ENCODE measurements at places on chromosomes 1 and 21.

DNA sequence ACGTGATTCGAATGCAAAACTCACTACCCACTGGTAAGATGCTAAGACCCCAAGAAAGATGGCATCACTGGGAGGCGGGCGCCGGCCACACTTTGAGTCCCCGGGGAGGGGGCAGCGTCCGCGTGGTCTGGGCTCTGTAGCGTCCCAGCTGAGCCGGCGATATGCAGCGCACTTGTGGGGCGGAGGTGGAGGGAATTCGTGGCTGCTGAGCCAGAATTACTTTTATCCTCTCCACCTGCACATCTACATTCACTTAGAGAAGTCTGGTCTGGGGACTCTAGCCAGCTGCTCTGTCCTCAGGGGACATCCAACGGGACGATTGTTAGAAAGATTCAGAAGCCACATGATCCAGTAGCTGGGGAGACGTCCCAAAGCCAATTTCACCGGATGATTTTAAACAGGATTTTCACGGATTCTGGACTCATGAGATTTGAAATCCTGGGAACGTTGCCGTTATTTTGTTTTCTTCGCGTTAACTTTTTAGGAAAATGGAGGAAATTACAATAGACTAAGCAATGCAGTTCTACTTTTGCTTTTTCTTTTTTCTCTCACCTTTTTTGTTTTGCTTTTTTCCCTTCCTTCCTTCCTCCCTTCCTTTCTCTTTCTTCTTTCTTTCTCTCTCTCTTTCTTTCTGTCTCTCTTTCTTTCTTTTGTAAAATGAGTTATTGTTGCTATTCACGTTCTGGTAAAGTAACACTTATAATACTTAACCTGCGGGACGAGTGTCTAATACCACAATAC lies 1.3 kb downstream of the JAM2 start:
- DNase-seq = no peak

GRCh38 chr1:34918386-34918976 lies 11.0 kb downstream of the DLGAP3 start:
- DNase-seq = no peak

DNA sequence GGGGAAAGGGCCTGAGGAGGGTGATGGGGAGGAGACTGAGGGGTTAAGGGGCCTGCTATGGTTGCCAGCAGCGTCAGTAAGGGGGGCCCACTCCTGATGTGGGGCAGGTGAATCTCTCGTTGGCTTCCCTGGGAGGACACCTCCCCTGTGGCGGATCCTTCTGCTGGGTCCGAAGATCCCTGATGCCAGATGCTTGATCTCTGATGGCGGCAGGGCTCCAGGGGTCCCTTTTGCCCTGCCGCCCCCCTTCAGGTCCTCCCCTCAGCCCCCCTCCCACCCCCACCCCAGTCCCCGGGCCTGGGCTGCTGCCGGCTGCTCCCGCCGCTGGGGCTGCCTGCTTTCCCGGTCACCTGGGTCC lies 219 bp downstream of the CELF3 start:
- no peak for DNase-seq

GRCh38 chr1:91754348-91754747 lies 131.6 kb downstream of the TGFBR3 start:
- no peak for DNase-seq

DNA sequence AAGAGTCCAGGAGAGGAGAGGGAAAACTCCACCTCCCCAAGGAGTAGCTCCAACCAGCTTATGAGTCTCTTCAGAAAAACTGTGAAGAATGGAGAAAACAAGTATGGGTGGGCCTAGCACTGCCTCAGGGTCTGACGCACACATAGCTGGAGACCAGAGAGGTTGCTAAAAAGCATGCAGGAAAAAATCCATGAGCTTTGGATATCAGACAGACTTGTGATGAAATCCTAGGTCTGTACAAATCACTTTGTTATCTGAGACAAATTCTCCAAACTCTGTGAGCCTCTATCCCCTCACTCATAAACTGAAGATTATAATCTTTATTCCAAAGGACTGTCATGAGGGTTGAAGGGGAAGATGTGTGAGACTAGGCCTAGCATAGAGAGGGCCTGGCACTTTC lies 141.5 kb upstream of the FGGY start:
- DNase-seq = no peak

GRCh38 chr1:47872886-47873285 lies 124.3 kb downstream of the TRABD2B start:
- DNase-seq = no peak

DNA sequence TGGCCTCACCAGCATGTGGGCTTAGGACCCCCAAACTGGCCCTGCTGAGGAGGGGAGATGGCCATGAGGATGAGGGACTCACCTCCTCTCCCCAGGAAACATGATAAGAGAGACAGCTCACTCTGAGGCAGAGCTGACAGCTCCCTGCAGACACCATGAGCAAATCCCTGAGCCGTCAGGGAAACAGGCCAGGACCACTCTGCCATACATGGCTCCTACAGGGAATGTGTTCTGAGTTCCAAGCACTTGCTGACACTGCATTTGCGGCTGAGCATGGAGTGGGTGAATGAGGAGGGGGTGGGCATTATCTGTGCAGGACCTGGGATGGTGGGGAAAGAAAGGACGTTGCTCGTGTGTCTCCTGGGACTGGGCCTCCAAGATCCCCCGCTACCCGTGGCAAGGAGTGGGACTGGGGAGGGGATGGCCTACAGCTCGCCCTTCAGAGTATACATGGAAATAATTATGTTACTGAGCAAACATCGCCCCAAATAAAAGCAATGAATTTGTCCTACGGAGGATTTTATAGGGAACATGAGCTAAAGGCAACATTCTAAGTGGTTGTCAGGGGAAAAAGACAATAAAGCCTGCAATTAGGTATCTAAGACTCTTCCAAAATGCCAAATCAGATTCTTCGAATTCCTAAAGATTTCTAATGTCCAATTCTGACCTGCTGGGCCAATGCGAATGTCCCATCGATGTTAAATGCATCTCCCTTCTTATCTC lies 355.9 kb upstream of the AJAP1 start:
- DNase-seq = no peak

- no peak for DNase-seq
Measured at GRCh38 chr1:197948926-197949899, 32.0 kb downstream of the LHX9 start.

DNA sequence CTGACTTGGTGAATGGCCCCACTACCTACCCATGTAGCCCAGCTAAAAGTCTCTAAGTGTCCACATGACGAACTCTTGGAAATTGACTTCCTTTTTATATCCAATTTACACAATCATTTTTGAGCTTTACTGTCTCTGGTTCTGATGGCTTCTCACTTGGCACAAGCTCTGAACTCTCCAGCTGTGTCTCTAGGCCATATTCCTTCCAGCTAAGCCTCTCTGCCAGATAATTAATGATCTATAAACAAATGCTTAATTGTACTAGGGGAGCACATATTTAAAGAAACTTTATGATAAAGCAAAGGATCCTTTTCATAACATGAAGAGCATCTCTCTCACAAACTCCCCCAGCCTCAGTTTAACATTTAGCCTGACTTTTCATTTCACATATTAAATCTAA lies 16.3 kb upstream of the BEND5 start:
- no peak for DNase-seq

DNA sequence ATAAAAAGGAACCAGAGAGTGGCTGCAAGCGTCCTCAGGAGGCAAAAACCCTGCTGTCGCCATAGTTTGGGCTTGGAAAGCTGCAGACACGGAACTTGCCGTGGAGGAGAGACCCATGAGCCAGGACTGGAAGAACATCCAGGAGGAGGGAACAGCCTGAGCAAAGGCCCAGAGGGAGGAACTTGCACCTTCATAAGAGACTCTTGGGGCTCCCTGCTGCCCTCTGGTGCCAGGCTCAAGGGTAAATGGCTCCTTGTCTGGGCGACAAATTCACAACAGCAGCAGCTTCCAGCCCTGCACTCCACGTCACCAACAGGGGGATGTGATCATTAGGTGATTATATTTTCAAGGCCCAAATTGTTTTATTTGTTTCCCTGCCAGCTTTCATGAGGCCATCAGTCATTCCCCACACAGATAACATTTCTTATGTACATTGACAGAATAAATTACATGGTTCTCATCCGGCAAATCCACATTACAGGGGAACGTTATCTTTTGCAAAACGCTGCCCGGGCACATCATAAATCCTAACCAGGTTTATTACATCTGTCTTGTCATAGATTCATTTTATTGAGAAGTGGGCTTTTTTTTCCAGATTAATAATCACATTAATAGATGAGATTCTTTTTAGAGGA lies 143.0 kb upstream of the GRIK3 start:
- no peak for DNase-seq

DNA sequence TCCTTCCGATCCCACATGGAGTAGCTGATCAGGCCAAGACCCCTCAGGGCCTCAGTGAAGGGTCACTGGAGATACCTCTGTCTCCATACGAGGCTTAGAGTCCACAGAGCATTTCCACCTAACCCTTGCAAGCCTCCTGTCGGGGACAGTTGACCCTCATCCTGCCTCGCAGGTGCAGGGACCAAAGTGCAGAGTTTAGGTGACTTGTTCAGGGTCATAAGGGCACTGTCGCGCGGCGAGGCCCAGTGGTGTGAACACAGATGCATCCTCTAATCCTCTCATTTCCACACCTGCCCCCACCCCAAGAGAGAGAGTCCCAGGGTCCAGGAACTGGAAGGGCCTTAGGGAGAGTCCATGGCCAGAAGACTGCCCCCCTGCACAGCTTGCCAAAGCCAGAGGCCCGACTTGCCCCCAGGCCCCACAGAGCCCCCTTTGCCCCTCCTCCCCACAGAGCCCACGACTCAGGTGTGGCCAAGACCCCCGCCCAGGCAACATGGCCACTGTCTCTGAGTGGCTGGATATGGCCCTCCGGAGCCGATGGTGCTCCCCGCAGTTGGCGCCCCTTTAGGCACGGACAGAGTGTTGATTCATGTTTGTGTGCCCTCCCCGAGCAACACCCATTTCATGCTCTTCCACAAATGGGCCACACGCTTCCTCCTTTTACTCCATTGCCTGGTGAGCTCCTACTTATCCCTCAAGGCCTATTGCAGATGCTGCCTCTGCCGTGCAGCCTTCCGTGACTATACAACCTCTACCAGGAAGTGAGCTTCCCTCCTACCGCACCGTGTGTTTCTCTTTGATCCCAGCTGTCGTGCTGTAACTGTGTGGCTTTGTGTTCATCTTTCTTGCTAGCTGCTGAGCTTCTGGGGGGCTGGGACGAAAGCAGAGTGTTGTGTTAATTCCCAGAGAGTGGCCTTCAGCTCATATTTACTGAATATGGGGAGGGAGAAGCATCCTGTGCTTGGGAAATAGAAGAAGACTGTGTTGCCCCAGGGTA lies 1.7 kb downstream of the TRPM2 start:
- no peak for DNase-seq

DNA sequence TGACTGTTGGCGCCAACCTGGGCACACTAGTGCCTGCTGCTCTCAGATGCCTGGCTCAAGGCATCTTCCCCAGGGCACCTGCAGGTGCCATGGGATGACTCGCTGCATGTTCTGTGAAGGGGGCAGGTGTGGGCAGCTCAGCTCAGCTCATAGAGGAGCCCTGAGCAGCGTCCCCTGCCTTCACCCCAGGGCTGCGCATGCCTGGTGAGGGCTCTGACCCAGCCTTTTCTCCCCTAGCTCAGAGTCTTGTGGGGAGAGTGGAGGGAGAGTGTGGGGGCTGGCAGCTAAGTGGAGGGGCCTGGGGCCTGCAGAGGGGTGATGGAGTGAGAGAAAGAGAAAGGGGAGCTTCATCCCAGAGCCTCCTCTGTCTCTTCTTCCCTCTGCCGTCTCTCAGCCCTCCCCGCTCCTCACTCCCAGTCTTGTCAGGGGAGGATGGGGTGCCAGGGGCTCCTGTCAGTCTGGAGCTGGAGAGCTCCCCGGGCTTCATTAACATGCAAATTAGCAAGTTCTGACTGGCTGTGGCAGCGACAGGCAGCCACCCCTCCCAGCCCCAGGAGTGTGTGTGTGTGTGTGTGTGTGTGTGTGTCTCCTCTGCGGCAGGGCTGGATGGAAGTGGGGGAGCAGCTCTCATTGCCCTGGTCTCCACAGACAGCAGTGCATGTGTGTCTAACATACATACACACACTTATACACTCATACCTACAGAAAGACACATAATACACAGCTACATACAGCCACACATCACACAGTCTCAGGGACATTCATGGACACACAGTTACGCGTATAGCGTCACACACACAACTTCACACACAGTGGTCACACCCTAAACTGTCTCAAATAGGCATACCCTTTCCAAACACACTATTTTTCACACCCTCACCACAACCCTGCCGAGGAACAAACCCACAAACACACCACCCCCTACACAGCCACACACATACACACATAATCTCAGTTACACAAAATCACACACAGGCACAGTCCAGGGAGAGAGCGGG lies 34.0 kb downstream of the FOXO6 start:
- no peak for DNase-seq

GRCh38 chr1:205237526-205238484 lies 10.1 kb downstream of the TMCC2 start:
- no peak for DNase-seq

DNA sequence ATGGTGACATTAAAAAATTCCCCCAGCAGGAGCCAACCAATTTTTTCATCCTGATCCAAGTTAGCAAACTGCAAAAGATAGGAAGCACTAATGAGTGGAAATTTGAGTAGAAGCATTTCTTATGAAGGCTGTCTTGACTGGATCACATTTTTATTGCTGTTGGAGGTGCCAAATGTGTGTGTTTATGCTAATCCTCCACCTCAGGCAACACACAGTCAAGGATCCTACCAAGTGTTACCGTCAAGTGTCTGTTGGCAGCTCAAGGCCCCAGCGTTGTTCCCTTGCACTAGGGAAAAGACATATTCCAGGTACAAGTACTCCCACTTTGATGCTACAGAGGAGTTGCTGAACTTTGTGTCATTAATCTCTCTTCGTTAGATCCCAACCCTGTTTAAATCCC lies 18.3 kb downstream of the METTL18 start:
- no peak for DNase-seq

DNA sequence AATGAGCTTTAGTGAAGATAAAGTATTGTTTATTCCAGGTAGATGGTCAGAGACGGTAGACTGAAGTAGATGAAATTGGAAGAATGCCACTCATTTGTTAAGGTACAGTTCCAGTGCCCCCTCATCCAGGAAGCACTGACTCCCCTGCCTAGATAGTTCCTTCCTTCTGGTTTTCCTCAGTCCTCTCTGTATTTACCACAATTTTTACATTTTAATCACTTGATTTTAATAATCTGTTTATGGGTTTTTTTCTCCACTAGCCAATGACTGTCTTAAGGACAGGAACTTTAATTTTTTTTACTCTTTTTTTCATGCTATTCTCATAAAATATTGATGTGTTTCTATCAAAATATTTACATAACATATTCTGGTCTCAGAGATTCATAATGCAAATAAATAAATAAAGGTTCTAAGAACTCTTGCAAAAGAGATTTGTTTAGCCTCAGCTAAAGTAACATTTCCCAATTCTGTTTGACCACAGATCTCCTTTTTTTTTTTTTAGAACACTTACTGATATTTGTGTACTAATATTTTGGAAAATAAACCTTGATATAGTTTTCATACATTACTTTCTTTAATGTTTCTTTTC lies 651.6 kb downstream of the PLPP3 start:
- no peak for DNase-seq

All from activated T-cell treated with anti-CD3 and anti-CD28 coated beads for 1 hour (primary cell).